ENCODE measurements at places on chromosomes 7 and 10. TPM values are rescaled to one million over a fixed set of nuclear protein-coding genes. Genes with fewer than 3 reads are reported as not detected.

The UTF1 gene
- not detected for total RNA-seq

The CFAP46 gene
- total RNA-seq, result 0.66 TPM

The SLC18A2 gene
- total RNA-seq, result 0.73 TPM

DNA sequence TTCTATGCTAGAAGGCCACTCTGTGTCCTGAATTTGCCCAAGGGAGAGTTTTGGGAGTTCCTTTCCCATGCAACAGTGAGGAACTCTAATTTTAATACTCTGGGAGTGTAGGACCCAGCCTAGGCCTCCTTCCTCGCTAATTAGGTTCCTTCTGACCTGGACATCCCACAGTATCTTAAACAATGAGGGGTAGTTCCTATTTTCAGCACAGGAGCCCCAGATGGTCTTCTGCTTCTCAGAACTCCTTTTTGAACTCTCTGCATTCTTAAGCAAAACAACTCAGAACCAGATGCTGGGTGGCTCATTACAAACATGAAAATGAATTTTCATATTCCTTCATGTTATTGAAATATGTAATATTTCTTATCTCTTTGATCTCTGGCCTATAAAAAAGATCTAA lies 116.9 kb downstream of the LRMDA start:
- DNase-seq, result no peak

DNA sequence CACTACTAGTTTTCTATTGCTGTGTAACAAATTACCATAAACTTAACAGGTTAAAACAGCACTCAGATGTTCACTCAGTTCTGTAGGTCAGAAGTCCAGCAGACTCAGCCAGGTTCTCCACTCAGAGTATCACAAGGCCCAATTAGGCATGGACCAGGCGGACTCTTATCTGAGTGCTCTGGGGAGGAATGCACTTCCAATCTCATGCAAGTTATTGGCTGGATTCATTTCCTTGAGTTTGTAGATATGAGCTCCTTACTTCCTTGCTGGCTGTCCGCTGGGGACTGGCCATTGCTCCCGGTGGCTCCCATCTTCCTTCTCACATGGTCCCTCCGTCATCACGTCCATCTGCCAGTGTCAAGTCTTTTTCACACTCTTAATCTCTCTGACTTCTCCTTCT lies 137.0 kb upstream of the PRR15 start:
- DNase-seq, result no peak

DNA sequence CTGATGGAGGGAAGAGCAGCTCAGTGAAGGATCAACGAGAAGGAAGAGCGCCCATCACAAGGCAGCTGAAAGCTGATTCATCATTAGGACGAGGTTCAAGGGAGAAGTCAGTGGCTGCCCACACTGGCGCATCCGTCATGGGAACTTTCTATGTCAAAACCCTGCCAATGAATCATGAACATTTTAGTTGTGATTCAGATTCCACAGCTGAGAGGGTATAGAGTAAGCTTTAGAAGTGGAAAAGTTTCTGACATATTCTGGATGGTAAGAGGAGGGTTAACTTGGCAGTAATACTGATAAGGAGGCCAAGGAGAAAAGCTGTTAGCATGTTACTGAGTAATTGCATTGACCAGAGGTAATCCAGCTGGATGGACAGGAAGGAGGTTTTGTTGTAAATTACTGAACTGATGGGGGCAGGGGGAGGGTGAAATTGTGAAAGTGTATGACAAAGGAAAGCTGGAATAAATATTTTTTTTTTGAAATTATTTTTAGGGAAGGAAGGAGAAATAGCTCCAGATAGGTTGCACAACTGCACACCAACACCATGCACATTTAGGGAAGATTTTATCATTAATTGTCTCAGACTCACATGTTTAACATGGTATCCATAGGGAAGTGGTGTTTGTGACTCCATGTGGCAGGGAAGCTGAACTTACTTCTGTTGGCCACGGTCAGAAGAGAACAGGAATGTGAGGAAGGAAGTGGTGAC lies 78.3 kb upstream of the NRP1 start:
- no peak for DNase-seq
